ENCODE measurements at places on chromosomes 4 and X.

- DNase-seq = no peak
Measured at GRCh38 chr4:54093324-54094240, 6.4 kb upstream of the GSX2 start.

GRCh38 chrX:1589356-1590130 is 1.9 kb upstream of the AKAP17A start:
- no peak for DNase-seq

DNA sequence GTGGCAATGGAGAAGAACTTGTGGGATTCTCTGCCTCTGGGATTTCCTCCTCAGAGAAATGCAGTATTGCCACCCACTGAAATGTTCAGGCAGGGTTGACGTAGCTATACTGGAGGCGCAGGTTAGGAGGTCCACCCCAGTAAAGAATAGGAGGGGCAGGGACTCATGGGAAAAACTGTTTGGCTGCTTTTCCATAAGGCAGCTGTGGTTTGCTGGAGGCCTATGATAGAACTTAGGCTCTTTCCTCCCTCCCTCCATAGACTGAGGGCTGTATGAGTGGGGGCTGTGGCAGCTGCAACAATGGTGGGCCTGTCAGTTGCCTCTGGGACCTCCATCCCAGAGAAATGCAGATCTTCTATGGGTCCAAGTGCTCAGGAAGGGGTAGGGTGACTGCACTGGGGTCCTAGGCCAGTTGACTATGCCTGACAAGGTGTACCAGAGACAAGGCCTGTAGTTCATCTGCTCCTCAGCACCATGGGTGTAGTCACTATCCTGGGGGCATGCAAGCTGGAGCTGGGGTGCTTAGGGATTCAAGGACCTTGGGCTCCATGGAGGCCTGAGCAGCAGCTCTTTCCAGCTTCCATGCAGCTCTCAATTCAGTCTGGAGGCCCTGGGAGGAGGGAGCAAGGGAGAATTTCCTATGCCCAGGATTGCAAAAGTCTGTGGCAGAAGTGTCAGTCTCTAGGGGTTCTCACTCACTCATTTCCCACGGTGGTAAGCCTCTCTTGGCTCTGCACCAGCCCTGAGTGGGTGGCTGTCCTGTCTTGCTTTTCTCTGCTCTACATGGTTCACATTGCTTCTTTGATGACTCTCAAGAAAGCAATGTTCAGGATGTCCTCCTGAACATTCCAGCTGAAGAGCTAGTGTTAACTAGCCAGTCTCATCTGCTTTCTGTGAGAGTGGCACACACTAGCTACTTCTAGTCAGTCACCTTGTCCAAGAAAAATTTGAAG is 353.0 kb downstream of the IDS start:
- peak; percentile 1 for DNase-seq

DNA sequence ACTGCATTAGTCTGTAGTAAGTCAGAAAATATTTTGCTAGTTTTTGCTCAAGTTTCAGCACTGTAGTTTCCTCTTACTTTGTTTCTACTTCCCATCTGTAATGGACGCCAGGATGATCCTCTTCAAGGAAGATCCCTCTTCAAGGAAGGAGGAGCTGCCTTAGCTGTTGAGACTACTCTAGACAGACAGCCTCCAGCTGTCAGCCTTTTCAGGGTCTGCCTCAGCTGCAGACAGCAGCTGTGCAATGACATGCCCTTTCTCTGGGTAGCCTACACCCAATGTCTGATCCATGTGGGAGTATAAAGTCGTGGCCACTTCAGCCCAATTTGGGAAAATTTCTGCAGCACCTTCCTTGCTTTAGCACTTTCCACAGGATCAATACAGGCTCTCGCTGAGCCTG is 281.0 kb upstream of the MAOA start:
- DNase-seq = no peak

- DNase-seq = peak; percentile 64
Measured at GRCh38 chr4:78565971-78566372, 14.4 kb downstream of the ANXA3 start.

- no peak for DNase-seq
Measured at GRCh38 chr4:148355442-148356123, 86.6 kb downstream of the NR3C2 start.

GRCh38 chr4:39994406-39994805 is 16.7 kb upstream of the PDS5A start:
- no peak for DNase-seq

GRCh38 chrX:154352466-154352865 is 22.0 kb downstream of the FLNA start:
- DNase-seq = no peak

DNA sequence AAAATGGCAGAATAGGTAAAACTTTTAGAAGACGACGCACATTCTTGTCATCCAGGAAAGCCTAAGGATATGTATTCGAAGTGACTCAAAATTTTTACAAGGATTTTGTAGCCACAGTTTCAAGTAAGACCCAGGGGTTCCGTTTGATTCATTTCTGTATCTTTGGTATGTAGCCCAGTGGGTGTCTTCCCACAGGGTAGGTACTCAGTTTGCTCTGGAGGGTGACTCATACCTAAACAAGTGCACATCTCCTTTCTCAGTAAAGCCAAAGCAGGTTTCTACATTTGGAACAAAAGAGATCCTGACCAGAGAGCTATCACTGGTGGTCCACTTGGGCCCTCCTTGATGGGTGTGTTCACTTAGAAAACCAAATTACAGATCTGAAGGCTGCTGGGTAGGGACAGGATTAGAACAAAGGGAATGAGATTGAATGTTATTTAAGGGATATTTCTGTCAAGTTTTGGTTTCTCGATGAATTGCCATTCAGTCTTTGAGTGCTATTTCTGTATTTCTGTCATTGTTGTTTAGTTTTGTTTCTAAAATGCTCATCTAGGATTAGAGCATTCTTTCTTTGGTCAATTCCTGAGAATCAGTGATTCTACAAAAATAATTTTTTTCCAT is 56.1 kb downstream of the PLS3 start:
- DNase-seq = no peak

- no peak for DNase-seq
Measured at GRCh38 chrX:19708683-19709082, 178.7 kb downstream of the SH3KBP1 start.

- DNase-seq = no peak
Measured at GRCh38 chr4:77089866-77090265, 14.1 kb upstream of the CCNI start.

- DNase-seq = peak; percentile 91
Measured at GRCh38 chr4:152972821-152973628, 36.9 kb downstream of the FHDC1 start.

DNA sequence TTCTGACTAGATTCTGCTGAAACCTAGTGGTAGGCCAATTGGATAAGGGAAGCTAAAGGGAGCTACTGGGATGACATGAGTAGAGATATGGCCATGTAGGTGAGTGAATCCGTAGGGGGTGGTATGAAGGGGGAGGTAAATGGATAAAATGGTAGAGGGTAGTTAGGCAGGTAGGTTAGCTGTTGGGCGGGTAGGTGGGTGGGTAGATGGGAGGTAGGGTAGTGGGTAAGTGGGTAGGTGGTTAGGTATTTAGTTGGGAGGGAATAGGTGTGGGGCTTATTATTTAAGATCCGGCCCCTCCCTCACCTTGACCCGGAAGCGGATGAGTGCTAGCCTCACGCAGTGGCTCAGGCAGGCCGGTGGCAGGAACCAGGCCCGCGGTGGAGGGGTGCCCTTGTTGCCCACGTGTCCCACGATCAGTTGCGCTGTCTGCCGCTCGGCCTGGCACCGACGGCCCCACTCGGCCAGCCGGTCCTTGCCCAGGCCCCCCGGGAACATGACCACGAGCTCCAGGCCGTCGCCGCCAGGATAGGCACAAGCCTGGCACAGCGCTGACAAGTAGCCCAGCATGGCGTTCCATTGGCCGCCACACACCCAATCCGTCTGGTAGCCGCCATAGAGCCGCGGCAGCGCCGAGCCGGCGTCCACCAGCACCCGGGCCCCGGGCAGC is 725 bp downstream of the FAM120C start:
- DNase-seq = peak; percentile 27

DNA sequence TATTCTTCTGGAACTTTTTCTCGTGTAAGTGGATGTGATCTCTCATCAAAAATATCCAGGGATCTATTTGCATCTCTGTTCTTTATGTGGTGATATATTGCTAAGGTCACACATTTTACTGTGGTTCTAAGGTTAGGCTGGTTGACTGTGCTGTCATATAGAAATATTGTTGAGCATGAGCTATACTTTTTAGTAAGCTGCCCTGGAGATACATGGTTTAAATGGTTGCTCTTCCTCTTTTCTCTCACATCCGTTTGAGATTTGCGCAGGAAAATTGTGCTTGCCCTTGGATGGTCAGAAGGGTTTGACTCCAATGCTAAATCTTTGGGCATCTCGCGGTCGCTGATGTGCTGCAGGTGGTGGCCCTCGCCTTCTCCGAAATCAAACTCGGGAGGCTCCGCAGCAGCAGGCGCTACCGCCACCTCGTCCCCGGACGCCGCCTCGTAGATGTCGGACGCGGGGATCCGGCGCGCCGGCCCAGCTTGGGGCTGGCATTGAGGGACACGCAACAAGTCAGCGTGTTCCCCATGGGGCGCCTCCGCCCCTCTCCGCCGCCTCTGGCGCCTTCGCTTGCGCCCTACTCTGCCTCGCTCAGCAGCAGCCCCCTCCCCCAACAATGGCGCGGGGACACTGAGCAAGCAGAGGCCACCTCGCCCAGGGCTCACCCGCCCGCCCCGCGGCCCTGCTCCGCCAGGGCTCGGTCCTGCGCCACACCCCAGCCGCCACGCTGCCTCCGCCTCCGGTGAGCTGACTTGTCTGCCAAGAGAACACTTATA is 154.5 kb downstream of the MSN start:
- peak; percentile 1 for DNase-seq

GRCh38 chr4:128512767-128513322 is 225.2 kb upstream of the PGRMC2 start:
- no peak for DNase-seq

DNA sequence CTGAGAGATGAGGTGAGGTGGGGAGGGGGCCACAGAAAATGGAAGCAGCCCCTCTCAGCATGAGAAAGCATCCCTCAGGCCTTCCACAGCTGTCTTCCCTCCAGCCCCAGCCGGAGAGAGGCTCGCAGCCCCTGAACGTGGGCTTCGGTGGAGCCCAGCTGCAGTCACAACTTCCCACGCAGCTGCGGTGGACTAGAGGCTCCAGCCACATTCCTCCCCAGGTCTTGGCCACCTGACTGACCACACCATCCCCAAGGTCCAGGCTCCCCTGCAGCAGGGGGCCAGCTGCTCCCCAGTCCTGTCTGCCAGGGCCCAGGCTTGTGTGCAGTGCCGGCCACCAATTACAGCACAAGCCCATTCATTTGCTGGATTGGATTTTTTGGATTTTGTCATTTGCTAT is 212.3 kb upstream of the BCOR start:
- DNase-seq = no peak

- DNase-seq = no peak
Measured at GRCh38 chr4:21752616-21753015, 196.0 kb downstream of the KCNIP4 start.

DNA sequence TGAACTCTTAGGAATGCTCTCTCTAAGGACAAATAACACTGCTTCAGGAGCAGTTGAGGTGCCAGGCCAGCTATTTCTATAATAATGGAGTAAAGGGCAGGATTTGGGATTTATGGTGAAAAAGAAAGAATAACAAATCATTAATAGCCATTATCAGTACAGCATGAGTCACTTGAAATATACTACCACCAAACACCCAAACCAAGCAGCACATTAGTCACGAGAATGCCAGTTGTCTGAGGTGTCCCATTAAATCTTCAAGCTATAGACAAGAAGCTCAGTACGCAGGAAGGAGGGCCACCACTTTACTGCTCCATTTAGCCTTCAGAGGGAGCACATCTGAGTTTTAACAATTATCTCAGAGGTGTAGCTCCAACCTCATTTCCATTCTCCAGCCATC is 106.8 kb upstream of the MAGEA10 start:
- DNase-seq = no peak

GRCh38 chrX:114582698-114583395 is 1.0 kb upstream of the HTR2C start:
- no peak for DNase-seq

DNA sequence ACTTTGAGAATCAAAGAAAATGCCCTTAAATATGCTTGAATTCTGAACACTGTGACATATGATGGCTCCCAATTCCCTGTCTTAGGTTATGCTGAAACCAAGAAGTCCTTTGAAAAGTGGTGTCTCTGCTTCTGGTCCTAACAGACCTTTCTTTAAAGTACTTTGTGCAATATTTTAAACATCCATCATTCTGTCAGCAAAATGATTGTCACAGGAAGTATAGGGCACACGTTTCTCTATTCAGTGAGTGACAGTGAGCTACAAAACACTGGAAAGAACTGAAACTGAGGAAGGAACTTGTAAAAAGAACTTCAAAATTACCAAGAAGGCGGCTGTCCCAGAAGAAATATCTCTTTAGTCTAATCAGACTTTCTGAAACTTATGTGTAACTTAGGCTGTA is 12.2 kb upstream of the NUP54 start:
- no peak for DNase-seq

DNA sequence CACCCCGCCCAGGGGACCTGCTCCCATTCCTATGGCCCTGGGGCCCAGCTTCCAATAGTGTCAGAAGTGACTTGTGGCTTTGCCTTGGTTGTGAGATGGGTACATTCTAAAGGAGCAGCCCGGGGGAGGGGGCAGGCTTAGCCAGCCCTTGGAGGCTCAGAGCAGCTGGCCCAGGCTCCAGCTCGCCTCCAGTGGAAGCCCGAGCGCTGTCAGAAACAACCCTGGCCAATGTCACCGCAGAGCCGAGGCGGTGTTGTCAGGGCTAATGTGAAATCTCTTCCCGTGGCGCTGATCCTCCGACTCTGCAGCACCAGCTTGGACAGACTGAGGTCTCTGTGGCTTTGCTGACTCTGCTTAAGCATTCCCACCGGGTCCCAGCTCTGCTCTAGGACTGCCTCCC is 29.2 kb upstream of the ZNF81 start:
- DNase-seq = no peak

DNA sequence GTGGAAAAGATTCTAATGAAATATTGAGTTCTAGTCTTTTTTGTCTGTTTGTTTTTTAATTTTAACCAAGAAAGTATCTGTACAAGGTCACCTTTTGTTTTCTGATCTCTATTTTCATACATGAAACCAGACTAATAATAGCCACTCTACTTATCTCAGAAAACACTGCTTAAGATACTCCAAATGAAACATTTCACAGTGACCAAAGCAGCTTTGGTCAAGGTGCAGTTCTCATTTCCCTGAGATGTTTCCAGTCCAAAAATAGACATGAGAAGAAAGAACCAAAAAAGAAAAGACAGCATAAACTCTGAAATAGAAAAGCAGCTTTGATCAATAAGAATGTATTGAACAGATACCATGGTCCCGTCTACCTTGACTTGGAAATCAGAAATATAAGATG is 782.8 kb downstream of the RAB28 start:
- DNase-seq = no peak

DNA sequence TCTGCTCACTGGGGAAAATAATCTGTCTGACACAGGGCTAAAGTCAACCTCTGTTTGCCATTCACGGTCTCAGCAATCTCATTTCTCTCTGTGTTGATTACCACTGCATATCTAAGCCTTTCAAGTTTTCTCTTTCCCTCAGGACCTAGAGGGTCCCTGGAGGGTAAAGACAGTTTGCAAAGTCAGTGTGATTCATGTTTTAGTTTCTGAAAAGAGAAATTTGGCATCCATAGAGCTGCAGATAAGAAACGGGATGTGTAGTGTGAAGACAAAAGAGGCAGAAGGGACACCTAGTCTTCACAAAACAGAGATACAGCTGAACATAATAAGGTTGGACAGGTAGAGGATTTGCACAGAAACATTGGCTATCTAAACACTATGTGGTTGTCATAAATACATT is 34.5 kb upstream of the KDR start:
- no peak for DNase-seq
